Sciatic nerve (tissue), 2 donors: ENCODE measurements at places on chromosomes 4 and X. TPM values are rescaled to one million over a fixed set of nuclear protein-coding genes. Genes with fewer than 3 reads are reported as not detected.

DNA sequence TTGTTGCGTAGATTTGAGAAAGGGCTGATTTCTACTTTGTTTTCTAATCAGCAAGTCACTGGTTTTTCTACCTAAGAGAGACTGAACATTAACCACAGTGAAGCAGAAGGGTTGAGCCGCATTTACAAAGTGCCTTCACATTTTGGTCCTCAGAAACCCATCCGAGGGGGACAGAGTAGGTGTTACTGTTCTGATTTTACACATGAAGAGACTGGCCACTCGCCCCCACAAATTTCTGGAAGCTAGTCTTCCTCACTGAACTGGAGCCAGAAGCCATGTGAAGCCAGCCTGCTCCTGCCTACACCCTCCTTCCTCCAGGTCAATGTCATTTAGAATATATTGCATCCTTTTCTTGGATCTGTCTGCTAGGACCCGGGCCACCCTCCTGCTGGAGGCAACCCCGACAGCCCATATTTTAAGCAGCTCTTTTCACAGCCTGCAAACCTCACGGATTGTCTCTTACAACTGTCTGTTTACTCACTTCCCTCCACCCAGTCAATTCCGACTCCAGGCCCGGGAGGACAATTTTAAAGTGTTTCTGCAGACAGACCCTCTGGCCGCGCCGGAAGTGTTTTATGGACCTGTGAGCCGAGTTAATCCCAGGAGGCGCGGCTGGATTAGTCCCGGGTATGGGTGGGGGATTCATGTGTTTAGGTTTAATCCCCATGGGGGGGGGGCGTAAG, 73.2 kb upstream of the BCOR start:
- no peak for DNase-seq

DNA sequence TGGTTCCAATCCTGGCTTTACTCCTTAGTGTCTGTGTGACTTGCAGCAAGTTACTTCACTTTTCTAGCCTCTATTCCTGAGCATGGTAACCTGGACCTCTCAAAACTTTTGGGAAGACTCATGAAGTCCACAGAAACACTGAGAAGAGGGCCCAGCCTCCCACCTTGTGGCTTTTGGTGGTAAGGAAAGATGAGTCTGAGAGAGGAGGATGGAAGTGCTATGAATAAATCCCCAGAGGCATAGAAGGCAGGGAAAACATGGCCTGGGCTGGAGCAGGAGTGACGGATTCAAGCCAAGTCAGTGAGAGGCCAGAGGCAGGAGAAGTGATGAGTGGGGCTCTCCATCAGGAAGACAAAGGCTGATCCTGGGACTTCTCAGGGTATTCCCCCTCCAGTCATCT, 10.9 kb upstream of the MAGEA4 start:
- no peak for DNase-seq

- no peak for DNase-seq
Observed at GRCh38 chr4:152158225-152158624, 377.7 kb downstream of the FBXW7 start.

GRCh38 chr4:69156913-69157312, 57.6 kb downstream of the UGT2B11 start:
- DNase-seq = no peak

GRCh38 chr4:132818091-132818490, 331.0 kb upstream of the PCDH10 start:
- DNase-seq = no peak

GRCh38 chr4:38223782-38224236, 263.6 kb downstream of the PTTG2 start:
- DNase-seq = no peak

DNA sequence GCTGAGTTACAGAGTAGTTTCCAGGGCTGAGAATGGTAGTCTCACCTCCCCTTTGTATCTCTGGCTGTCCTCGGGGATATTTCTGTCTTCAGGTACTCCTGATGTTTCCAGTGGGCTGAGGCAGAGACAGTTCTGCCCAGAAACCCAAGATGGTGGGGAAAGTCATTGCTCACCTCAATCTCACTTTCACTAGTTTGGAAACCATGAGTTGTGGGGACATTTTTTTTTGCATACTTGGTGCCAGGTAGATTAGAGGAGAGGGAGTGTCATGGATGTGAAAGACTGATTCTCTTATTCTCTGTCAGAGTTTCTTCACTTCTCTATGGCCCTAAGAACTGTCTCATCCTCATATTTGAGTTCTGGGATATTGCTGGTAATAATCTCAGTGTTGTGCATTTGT, 708.6 kb upstream of the MAGEB2 start:
- no peak for DNase-seq

GRCh38 chrX:129754056-129755024, 15.6 kb downstream of the XPNPEP2 start:
- DNase-seq = no peak

DNA sequence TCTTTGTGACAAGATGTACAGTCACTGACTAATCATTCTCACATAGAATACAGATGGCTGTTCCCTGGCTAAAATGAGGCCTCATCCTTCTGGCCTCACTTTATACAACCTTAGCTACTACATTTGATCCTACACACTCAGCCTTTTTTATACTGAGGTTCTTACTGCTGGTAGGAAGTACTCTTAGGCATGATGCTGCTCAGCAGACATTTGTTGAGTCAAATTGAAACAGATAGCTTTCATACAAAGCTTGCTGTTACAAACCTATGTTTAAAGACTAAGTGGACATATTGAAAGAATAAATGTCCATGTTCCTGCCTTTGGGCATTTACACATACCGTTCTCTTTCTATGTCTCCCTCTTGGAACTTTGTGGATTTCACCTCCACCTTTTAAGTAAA, 154.9 kb downstream of the NPFFR2 start:
- no peak for DNase-seq

- DNase-seq = no peak
Observed at GRCh38 chrX:20042221-20042620, 51.4 kb upstream of the BCLAF3 start.

DNA sequence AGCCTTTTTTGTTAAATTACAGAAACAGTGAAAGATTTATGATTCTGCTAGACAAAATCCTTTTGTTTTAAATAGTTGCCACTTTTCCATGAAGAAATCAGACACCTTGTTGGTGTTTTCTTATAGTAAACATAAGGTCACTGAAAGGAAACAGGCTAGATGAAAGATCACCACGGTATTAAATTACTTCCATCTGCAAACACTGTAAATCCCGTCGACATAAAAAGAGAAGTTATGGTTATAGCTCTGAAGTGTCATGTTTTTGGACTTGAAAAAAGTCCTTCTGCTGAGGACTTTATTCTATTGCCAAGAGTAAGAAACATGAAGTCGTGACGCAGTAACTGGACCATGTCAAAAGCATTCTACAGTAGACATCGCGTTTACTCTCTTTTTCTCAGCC, 567.6 kb upstream of the SLIT2 start:
- DNase-seq = no peak

DNA sequence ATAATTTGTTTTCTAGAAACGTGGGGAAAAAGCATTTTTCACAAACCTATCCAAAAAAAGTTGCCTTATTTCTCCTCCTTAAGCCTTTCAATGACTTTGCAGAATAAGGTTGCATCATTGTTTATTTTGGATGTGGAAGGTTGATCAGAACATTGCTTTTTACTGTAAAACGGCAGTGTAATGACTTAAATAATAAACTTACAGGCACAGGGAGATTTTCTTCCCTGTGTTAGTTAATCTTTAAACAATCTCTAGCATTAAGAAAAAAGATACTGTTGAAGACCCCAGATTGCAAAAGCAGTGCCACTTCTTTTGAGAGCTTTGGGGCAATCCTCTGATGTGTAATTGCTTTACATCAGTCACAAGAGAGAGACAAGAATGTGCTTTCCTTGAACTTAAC, 153.4 kb downstream of the ARX start:
- DNase-seq = no peak

DNA sequence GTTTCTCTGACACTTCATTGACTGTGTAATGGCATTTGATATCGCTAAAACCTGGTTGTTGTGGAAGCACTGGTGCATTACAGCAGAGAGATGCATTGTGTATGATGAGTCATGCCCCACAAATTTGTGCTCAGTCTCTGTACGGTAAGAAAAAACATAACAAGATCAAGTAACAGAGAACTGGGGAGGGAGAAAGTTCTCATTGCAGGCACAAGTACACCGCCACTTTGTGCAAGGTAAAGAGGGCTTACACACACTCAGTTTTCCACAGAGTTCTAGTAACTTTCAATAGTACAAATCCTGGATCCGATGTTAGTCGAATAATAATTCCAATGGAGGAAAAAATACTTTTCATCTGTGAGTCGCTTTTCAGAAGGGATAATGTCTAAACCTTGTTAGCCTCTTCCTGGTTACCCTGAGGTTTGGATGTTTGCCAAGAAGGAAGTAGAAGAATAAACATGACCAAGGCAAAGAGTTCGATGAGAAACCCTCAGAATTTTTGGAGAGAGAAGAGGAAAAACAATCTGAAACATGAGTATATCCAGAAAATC, 512.5 kb upstream of the SLIT2 start:
- no peak for DNase-seq

DNA sequence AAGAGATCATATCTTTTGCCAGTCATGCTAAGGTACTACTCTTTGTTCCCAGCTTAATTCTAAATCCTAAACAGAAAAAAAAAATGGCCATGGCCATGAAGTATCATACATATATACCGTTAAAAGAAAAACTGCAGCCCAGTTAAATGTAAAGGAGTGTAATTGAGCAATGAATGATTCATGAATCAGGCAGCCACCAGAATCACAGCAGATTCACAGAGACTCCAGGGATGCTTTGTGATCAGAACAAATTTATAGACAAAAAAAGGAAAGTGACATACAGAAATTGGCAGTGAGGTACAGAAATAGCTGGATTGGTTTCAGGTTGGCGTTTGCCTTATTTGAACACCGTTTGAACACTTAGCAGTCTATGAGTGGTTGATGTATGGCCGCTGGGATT, 42.1 kb upstream of the PDGFC start:
- DNase-seq = no peak

GRCh38 chrX:22541926-22542325, 269.2 kb downstream of the CBLL2 start:
- no peak for DNase-seq

DNA sequence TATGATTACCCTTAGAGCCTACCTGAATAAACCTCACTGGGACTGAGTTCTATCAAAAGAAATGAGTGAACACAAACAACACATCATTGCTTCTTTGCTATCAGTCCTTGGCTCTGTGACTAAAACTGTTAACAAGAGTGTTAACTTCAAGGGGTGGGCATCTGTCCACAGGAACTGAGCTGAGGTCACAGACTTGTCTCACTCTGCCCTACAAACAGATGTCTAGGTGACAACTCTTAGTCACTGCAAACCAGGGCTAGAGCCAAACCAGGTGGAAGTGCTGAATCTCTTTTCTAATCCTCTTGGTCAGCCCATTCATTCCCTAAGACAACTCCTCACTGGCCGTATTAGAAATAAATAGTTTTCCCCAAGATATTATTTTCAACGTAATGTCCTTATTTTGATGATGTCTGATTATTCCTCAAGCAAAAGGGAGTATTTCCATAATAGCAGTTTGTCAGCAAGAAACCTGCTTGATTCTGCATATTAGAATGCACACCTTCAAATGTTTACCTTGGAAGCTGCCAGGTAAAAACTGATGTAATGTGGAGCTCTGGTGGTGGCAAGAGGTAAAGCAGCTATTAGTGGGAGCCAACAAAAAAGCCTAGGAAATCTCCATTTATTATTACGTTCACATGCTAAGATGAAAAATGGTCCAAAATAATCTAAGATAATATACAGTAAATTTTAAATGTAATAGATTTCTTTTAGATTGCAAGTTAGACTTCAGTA, 4.0 kb downstream of the COL25A1 start:
- no peak for DNase-seq

DNA sequence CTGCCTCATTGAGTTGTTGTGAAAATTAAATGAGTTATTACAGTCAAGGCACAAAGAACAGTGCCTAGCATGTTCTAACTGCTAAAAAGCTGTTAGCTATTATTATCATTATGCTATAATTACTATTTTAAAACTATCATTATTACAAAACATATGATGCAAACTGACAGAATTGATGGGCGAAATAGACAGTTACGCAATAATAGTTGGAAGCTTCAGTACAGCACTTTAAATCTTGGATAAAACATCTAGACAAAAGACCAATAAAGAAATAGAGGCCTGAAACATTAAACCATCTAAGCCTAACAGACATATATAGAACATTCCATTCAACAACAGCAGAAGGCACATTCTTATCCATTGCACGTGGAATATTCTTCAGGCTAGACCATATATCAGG, 73.0 kb downstream of the TAB3 start:
- DNase-seq = no peak

GJB1 gene
- 17.5 TPM for total RNA-seq

TCEAL7 gene
- 15.1 TPM for total RNA-seq

EDA2R gene
- 2.9 TPM for total RNA-seq

CXCR3 gene
- 0.31 TPM for total RNA-seq

SAGE1 gene
- total RNA-seq = not detected

GABRG1 gene
- 1.4 TPM for total RNA-seq

IBSP gene
- total RNA-seq = not detected

MAMLD1 gene
- total RNA-seq = 15.3 TPM

GAGE13 gene
- not detected for total RNA-seq

GIMD1 gene
- not detected for total RNA-seq

GAGE1 gene
- not detected for total RNA-seq

AKAP4 gene
- not detected for total RNA-seq
